Activated naive CD4-positive, alpha-beta T cell treated with anti-CD3 and anti-CD28 coated beads, Interleukin-2, amount 50 U/mL, for 16 hours (primary cell): ENCODE measurements at places on chromosomes 5 and 9.

- DNase-seq = no peak
These were observed 35.5 kb upstream of the B4GALT1 start for GRCh38 chr9:33202552-33203201.

GRCh38 chr5:2755076-2755680, 3.7 kb upstream of the IRX2 start:
- DNase-seq = no peak

DNA sequence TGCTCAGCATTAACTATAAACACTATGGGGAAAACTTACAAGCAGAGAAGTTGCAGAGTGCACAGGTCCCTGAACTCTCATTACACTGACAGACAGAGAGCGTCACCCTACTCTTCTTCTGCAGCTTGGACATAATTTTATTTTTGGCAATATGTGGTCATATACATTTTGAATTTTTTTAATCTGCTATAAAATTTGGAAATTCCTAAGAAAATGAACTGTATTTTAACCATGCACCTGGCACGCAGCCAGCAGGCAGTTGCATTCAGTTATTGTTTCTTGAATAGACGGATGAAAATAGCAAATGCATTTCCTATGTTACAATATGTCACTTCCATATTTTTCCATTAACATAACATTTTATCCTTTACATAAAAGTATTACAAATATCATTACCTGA, 100.2 kb downstream of the SLC25A46 start:
- DNase-seq = no peak

DNA sequence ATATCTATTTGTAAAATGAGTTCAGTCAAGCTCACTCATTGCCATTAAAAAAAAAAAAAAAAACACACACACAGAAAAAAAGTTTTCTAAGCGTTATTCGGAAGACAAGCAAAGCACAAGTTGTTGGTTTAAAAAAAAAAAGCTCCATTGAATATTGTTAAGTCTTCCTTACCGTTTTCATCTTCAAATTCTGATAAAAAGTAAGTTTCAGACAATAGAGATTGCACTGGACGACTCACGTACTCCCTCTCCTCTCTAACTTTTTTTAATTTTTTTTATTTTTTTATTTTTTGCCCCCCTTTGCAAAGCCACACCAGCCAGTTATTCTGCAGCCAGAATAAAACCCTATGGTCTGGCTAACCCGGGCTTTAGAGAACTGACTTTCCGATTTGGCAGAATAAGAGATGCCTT, 544 bp downstream of the ADAMTS6 start:
- DNase-seq = no peak

DNA sequence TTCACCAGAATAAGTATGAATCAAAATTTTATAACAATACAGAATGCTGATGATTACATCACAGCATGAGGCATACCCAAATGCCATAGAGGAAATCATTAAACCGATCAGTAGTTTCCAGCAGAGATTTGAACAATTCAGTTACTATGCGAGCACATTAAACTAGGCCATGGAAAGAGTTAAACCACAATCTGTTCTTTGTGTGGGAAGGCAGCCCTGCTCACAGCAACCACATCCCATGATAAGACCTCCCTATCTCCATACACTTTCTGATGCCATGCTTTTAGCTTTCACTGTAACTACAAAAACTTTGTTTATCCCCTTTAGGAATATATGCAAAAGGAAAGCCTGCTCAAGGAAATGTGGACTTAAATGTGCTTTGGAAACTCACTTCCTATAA, 4.5 kb downstream of the NFIB start:
- no peak for DNase-seq

GRCh38 chr9:132042324-132042723, 37.3 kb downstream of the MED27 start:
- no peak for DNase-seq
